ENCODE measurements at places on chromosomes 4 and X.

- no peak for DNase-seq
These were observed 319.7 kb downstream of the RAPGEF2 start for GRCh38 chr4:159422626-159423025.

GRCh38 chr4:133465022-133465421, 315.9 kb downstream of the PCDH10 start:
- no peak for DNase-seq

- DNase-seq: no peak
These were observed 27.7 kb downstream of the PDGFRA start for GRCh38 chr4:54256491-54257486.

GRCh38 chr4:159390648-159391047, 287.8 kb downstream of the RAPGEF2 start:
- DNase-seq: no peak

DNA sequence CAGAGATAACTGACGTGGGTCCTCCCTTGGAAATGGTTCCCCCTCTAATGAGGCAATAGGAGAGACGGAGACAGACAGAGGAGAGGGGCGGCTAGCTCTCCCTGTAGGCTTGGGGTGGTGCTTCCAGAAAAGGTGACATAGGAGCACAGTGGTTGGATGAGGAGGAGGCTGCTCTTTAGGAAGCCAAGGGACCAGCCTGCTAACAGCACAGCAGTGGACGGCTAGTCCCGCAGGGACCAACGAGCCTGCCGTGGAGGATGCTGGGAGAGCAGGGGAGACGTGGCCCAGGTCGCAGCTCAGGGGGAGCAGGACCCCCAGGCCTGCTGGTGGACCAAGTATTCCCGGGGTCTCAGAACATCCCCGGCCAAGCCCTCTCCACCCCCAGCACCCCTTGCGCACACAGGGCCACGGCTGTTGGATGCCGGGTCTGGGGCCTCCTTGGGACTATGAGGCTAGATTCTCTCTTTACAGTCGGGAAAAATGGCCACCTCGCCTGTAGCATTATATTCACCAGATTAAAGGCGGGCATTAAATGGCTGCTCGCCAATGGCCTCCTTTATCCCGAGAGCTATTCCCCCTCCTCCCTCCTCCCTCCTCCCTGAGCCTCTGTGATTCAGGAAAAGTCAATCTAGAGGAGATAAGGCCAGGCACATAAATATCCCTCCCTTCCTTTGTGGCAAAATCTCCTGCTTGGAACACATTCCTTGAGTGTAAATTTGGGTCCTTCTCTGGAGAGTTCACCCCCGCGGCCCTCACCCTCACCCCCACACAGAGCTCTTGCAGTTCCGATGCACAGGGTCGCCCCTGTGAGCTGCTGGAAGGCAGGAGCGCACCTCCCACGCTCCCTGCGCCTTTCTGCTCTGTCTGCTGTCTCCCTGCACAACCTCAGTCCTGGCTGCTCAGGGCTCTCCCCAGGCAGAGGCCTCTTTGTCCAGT, 30.5 kb upstream of the NSG1 start:
- DNase-seq: no peak

DNA sequence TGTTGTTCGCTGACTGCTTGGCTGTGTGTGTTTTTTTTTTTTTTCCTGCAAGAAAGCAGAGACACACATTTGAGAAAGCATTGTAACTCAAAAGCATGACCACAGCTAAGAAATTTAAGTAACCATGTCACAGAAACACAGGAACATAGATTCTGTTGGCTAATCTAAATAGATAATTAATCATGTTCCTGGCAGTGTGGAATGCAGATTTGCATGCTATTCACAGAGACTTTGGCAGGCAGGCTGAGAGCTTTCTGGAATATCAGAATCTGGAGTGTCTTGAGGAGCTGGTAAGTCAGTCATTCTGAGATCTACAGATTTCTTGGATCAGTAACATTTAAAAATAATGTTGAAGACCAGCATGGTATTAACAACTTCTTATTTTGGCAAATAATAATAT, 33.2 kb upstream of the SMS start:
- no peak for DNase-seq

DNA sequence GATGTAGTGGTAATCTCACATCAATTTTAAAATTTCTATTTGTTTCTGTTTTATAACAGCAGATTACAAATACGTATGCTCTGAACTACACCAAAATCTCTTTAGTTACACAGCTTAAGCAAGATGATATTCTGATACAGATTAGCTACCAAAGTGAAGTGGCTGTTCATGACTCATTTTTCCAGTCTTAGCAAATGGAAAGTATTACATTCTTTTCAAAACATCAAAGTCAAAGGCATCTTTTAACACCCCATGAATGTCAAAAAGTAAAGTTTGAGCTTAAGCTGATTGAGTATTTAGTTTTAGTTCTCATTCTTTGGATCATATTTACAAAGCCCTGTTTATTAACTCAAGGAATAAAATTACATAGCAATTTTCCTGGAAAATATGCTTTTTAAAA, 6.6 kb upstream of the HPGDS start:
- no peak for DNase-seq

DNA sequence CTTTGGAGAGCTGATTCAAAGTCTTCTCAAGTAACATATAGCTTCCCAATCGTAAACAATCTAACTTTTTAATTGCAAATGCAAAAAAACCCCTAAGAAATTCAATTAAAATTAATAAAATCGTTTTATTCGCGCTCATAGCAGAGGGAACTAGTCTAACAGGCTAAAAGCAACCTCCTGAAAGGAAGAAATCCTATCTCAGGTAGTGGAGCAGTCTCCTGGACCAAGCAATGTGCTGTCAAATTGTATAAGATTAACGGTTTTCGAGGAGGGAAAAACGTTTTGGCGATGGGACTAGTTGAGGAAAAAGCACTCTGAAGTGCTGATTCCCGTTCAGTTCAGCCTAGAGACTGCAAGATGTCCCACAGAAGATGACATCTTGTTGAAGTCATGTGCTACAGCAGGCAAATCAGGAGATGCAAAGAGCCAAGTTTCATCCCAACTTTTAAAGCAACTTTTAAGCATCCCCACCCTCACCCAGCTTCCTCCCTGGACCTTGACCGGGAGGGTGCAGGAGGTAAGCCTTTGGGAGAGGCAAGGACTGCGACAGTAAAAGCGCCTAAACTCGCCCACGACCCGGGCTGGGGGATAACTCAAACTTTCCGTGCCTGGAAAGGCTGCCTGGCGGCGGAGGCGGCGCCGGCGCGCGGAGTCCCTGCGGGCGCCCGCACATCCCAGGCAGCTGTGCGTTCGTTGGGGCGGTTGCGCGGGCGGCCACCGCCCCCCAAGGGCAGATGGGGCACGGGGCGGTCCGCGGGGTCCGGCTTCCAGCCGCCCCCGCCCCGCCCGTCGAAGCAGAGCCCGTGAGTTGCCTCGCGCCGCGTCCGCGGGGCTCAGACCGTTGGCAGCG, 784 bp downstream of the MAP7D3 start:
- DNase-seq: peak; percentile 17

- no peak for DNase-seq
These were observed 80.6 kb upstream of the ENPP6 start for GRCh38 chr4:184298254-184298653.

DNA sequence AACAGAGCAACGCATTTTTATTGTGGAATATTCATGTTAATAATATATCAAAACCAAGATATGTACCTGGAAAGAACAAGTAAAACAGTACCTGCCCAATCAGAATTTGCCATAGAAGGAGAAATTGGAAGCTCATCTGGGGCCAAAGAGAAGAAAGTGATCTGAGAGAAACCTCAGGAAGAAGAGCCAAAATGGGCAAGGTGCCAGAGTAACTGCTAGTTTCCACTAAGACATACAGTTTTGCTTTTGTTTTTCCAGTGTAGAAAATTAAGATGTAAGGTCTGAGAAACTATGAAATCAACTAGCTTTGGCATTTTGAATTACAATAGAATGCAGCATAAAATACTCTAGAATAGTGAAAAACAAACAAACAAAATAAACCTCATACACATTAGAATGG, 2201.2 kb downstream of the ARAP2 start:
- no peak for DNase-seq

DNA sequence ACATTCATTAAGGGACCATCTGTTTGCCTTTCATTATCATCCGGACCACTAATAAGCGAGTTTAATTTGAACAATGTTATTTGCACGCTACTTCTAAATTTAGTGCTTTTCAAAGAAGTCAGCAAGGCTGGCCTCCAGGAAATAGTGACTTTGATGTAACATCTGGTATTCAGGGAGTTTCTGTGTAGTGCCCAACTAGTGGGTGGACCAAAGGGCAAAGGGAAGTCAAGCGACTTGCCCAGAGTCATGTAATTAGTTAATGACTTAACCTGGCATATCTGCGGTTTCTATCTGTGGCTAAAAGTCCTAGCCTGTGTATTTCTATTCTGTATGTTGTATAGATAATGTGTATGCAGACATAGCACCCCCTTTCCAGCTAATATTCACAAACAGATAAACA, 56.3 kb upstream of the LCORL start:
- DNase-seq: no peak

- DNase-seq: no peak
These were observed 88.6 kb downstream of the TSPAN7 start for GRCh38 chrX:38649674-38650647.

DNA sequence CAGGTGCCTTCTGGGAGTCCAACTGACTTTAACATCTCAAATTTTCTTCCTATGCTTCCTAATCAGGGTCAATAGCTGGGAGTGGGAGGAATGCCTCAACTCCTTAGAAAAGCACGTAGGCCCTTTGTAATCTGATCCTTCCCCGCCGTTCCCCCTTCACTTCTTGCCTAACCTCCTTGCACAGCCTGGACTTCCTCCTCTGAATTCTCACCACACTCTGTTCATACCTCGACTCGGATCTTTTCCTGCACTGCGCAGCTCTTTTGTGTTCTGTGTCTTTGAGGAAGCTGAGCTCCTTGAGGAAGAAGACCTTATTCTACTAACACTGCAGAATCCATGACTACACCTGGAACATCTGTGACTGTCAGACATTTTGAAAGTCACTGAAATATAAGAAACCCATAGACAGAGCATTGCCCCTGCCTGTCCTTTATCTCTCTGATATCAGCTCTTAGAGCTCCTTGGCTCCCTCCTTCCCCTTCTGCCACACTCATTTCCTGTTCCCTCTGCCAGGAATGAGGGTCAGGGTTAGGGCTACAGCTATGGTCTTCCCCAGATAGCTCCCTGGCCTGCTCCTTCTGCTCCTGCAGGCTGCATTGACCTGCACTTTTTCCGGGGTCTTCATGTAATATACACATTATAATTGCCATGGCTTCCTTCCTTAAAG, 140.2 kb upstream of the LDB2 start:
- no peak for DNase-seq

DNA sequence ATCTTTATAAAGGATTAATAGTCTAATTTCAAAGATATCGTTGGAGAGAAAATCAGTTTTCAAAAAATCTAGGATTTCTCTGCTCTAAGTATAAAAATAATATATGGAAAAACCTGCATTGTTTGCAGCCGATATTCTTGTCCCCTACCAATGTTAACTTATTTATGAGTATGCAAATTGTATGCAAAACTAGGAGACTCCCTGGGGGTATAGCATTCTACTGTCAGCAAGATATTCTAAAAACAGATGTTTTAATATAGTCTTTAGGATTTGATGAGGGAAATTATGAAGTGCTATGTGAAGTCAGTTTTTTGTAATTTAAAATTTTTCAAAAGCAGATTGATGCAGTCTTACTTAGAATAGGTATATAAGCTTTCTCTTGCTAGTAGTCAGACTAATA, 40.9 kb downstream of the GK2 start:
- no peak for DNase-seq

- DNase-seq: no peak
These were observed 32.2 kb downstream of the CCNI start for GRCh38 chr4:77043507-77044136.

DNA sequence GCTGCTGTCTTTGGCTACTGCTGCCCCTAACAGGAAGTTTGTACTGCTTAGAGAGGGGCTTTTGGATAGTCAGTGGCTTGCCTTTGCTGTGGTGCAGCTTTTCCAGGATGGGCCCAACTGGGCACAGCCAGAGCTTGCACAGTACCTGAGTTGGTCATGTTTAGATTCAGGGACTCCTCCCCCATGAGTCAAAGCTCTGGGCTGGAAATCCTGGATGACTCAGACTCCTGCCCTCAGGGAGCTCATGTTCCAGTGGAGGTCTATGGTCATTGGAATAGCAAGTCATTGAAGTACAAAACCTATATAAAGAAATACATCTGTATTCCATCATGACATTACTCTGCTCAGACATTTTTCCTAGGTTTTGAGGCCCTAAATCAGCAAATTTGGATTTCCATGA, 66.7 kb upstream of the PJA1 start:
- no peak for DNase-seq

- DNase-seq: no peak
These were observed 57.3 kb downstream of the AGA start for GRCh38 chr4:177384856-177385397.

- no peak for DNase-seq
These were observed 155.2 kb upstream of the SPIN4 start for GRCh38 chrX:63506320-63506719.

- no peak for DNase-seq
These were observed 63.5 kb upstream of the WDR17 start for GRCh38 chr4:176002007-176002613.

DNA sequence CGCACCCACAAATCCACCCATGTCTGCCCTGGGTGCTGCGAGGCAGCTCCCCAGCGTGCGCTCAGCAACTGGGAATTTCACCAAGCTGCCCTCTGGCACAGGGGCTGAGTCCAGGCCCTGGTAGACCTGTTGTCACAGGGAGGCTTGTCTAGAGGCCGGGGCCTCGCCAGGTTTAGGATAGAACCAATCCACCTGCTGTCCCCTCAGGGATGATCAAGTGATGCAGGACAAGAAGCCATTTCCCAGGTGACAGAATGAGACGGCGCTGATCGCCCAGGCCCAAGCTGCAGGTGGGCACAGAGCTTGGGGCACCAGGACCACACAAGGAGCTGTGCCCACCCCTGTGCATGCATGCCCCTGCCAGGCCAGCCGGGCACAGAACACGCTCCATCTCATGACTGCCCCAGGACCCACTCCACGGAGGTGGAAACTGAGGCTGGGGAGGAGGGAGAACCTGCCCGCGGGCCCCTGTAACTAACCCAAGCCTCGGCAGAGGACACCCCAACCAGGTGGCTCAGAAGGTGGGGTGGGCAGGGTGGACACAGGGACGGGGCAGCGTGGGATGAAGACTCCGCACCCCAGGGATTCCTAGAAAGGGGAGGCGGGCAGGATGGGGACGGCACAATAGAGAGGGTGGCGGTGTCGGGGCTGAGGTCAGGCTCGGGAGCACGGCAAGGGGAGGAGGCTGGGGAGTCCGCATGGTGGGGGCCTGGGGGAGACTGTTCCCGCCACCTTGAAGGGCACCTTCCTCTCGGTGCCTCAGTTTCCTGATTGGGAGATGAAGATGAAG, 78.0 kb downstream of the ZFYVE28 start:
- DNase-seq: no peak

DNA sequence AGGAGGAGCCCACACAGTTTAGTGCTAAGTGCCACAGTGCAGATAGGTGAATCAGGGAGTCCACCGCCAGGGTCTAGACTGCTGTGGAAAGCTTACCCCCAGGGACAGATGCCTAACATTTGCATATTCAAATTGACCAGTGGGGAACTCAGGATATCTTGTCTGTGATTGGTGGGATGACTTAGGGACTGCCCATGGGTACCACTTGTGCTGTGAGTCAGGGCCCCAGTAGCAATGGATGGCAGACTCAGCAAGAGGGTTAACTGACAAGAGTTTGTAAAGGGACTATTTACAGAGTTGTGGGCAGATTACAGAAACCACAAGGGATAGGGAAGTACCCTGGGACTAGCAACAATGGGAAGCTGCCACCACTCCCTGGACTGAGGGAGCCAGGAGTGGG, 282.1 kb downstream of the BCOR start:
- DNase-seq: no peak

- DNase-seq: no peak
These were observed 25.3 kb downstream of the BTC start for GRCh38 chr4:74768857-74769525.
